CD4-positive, alpha-beta memory T cell (primary cell): ENCODE measurements at places on chromosomes 11 and 22.

DNA sequence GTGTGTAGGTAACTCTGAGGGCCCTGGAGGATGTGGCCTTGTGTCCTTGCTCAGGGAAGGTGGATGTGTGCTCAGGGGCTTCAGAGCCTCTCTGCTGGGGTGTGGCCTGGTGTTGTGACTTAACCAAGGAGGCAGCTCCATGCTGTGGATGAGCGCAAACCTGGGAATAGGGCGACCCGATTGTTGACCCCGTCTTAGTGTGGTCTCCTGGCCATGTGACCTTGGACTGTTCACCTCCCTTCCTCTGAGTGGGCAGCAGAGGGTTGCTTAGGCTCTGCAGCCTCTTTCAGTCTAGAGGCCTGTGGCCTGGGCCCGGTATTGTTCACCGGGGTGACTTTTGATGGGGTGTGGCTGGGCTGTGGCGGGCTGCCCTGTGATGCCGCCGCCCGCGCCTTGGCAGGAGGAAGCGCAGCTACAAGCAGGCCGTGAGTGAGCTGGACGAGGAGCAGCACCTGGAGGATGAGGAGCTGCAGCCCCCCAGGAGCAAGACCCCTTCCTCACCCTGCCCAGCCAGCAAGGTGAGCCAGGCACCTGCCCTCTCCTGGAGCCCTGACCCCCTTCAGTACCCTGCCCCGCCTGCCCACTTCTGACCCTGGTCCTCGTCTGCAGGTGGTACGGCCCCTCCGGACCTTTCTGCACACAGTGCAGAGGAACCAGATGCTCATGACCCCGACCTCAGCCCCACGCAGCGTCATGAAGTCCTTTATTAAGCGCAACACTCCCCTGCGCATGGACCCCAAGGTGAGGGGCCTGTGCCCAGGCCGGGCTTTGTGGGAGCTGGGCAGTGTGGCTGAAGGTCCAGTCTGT is 16.7 kb downstream of the INCENP start:
- DNase-seq: no peak

- DNase-seq: no peak
Observed at GRCh38 chr11:104819107-104819506, 79.2 kb downstream of the CASP12 start.

GRCh38 chr22:21451545-21452520 is 15.4 kb upstream of the TMEM191C start:
- no peak for DNase-seq

GRCh38 chr11:47595967-47596366 is 1.8 kb upstream of the C1QTNF4 start:
- no peak for DNase-seq
